ENCODE measurements at places on chromosomes 16 and 17.

DNA sequence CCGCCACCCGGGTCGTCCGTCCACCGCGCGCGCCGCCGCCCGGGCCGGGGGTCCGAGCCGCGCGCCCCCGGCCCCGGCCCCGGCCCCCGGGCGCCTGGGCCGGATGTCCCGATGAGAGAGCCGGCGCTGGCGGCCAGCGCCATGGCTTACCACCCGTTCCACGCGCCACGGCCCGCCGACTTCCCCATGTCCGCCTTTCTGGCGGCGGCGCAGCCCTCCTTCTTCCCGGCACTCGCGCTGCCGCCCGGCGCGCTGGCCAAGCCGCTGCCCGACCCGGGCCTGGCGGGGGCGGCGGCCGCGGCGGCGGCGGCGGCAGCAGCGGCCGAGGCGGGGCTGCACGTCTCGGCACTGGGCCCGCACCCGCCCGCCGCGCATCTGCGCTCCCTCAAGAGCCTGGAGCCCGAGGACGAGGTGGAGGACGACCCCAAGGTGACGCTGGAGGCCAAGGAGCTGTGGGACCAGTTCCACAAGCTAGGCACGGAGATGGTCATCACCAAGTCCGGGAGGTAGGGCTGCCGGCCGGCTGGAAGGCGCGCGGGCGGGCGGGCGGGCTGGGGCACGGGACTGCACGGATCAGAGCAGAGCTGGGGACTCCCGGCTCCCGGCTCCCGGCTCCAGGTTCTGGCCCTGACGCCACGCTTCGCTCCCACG is 548 bp downstream of the TBX2 start:
- peaks cover 86% of the 10 kb centered on the region for H3K27me3 ChIP-seq
- H3K27ac ChIP-seq: no peak overlapping the region
- H3K36me3 ChIP-seq: no peaks in the 10 kb centered on the region
- peak overlapping the region; percentile 10 for H3K4me3 ChIP-seq

DNA sequence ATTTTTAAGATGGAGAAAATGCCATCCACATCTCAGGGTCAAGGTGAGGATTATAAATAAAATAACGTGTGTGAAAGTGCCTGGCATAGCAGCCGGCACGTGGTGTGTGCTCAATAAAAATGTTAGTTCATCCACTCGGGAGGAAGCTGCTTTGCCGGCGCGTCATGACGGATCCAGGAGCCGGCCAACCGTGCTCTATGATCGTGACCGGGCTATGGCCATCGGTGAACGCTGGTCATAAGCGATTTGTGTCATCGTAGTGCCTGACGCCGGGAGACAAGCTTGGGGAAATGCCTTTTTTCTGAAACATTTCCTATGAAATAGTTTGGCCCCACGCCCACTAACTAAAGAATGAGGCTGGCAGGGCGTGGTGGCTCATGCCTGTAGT is 74.0 kb downstream of the CMC2 start:
- H3K27ac ChIP-seq: no peak overlapping the region
- no peaks in the 10 kb centered on the region for H3K36me3 ChIP-seq
- H3K4me3 ChIP-seq: no peak overlapping the region
- peaks cover 14% of the 10 kb centered on the region for H3K27me3 ChIP-seq
- peak; percentile 81 for DNase-seq
- H3K4me1 ChIP-seq: peaks cover 13% of the 10 kb centered on the region

- H3K4me3 ChIP-seq: no peak overlapping the region
- no peak overlapping the region for H3K27ac ChIP-seq
- peaks cover 4% of the 10 kb centered on the region for H3K4me1 ChIP-seq
Observed at GRCh38 chr17:40279402-40279801, 8.3 kb upstream of the CDC6 start.

DNA sequence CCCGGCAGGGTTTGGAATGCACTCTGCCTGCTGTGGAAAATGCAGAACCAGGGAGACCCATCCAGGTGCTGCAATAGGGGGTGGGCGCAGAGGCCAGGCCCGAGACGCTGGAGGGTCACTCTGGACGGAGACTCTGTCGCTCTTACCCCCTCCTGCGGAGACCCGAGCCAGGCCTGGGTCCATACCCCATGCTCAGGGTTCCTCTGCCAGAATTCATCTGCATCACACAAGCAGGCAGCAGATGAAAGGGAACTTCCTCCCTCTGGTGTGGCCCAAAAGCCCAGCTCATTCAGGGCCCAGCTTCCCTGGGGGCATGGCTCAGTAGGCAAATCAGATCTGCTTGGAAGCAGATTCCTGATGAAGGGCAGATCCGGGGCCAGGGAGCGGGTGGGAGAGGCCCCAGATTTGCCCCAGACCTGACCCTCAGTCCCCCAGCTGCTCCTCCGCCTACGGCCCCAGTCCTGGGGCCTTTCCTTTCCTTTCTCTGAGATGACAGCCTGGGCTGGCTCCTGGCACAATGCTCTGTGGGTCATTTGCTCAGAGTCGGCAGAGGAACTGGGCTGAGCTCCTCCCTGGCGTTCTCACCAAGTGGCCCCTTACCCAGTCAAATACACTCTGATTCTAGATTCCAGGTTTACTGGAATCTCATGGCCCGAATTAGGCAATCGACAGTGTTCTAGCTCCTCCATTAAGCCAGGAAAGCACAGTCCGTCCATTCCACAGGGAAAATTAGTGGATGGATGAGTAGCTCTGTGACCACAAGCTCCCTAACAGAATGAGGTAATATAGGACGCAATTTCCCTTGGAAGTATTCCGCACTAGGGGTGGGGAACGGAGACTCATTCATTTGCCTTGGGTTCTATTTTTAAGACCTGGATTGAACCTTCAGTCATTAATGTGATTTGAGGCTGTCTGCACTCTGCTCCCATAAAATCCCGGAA is 19.1 kb upstream of the RASD1 start:
- no peak overlapping the region for H3K27ac ChIP-seq
- DNase-seq: no peak
- H3K36me3 ChIP-seq: no peaks in the 10 kb centered on the region
- no peak overlapping the region for H3K4me3 ChIP-seq
- H3K4me1 ChIP-seq: peaks cover 3% of the 10 kb centered on the region

- DNase-seq: no peak
- H3K27ac ChIP-seq: no peak overlapping the region
- H3K4me3 ChIP-seq: no peak overlapping the region
- H3K27me3 ChIP-seq: no peaks in the 10 kb centered on the region
Observed at GRCh38 chr17:66364990-66365490, 62.6 kb downstream of the PRKCA start.

DNA sequence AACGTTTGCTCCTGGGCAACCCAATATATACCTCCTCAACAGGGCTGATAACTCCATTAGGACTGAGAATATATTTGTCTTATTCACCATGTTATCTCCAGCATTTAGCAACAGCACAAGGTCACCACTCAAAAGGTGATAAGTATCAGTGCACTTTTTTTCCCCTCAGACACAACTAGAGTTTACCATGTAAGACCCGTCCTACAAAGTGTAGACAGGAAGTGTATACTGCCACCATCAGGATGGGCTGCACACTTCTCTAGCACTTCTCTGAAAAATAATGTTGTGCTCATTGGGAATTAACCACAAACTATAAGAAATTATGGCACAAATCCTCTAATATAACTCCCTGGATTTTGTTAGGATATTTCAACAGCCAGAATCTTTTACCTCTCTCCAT is 5.7 kb upstream of the VAT1L start:
- no peaks in the 10 kb centered on the region for H3K36me3 ChIP-seq
- peaks cover 6% of the 10 kb centered on the region for H3K4me1 ChIP-seq

GRCh38 chr16:76265434-76266045 is 11.7 kb upstream of the CNTNAP4 start:
- no peaks in the 10 kb centered on the region for H3K27me3 ChIP-seq
- no peaks in the 10 kb centered on the region for H3K4me1 ChIP-seq
- peak; percentile 2 for DNase-seq

- H3K27me3 ChIP-seq: no peaks in the 10 kb centered on the region
- H3K4me1 ChIP-seq: no peaks in the 10 kb centered on the region
- no peak overlapping the region for H3K27ac ChIP-seq
- H3K36me3 ChIP-seq: peaks cover 4% of the 10 kb centered on the region
- no peak overlapping the region for H3K4me3 ChIP-seq
Observed at GRCh38 chr17:80812362-80813088, 179.1 kb upstream of the CHMP6 start.

DNA sequence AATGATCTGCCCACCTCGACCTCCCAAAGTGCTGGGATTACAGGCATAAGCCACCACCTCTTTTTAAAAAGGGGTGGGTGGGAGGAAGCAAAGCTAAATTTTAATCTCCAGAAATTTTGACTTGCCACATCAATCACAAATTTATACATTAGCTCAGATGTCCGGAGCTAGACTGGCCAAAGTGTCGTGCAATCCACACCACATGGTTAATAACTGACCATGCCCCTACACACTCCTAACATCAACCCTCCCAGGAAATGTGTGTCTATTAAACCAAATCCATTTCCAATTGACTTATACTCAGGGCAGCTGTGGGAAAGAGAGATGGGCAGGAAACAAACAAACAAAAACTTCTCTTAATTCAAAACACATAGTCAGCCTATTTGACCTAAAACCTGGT is 29.9 kb downstream of the SMURF2 start:
- no peak for DNase-seq
- no peak overlapping the region for H3K27ac ChIP-seq

GRCh38 chr17:32659419-32659842 is 172.6 kb downstream of the CDK5R1 start:
- H3K27me3 ChIP-seq: no peaks in the 10 kb centered on the region
- H3K4me1 ChIP-seq: peaks cover under 1% of the 10 kb centered on the region
- no peak overlapping the region for H3K4me3 ChIP-seq
- DNase-seq: peak; percentile 61

- H3K36me3 ChIP-seq: no peaks in the 10 kb centered on the region
- no peak overlapping the region for H3K27ac ChIP-seq
Observed at GRCh38 chr17:81419319-81419885, 24.1 kb downstream of the BAHCC1 start.

- H3K27ac ChIP-seq: no peak overlapping the region
- DNase-seq: peak; percentile 82
- H3K4me3 ChIP-seq: peak overlapping the region; percentile 53
- no peaks in the 10 kb centered on the region for H3K36me3 ChIP-seq
- H3K4me1 ChIP-seq: peaks cover 8% of the 10 kb centered on the region
Observed at GRCh38 chr17:39952680-39953470, 9.9 kb upstream of the GSDMA start.

GRCh38 chr17:72388765-72389473 is 268.1 kb downstream of the SOX9 start:
- H3K4me3 ChIP-seq: no peak overlapping the region
- H3K27ac ChIP-seq: no peak overlapping the region
- H3K4me1 ChIP-seq: peaks cover 2% of the 10 kb centered on the region
- DNase-seq: no peak
- H3K27me3 ChIP-seq: no peaks in the 10 kb centered on the region

DNA sequence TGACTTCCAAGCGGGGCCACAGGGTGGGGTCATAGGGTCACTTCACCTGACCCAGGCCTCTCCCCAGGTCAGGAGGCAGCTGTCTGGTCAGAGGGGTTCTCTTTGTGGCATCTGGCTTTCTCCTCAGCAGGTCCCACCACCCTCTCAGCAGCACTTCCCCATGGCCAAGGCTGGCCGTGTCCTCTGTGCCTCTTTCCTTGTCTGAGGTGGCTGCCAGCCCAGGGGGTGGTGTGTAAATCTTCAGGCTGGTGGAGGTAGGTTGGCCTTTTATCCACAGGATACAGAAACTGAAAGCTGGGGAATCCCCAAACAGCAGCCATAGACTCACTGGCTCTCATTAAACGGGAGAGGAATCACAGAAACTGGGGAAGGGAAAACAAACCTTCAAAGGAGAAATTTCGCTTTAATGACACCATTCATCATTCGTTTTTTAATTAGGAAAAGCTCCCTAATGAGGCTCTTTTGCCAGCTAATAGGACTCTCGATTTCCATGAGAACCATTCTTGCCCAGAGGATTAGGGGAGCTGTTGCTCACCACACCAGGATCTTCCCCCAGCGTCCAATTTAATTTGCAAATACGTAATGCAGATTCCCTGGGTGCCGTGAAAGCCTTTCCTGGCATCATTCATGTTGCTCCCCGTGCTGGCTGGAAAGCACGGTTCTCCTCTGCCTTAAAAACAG is 18.0 kb downstream of the C17orf75 start:
- DNase-seq: no peak
- no peak overlapping the region for H3K27ac ChIP-seq
- H3K4me3 ChIP-seq: no peak overlapping the region
- H3K36me3 ChIP-seq: no peaks in the 10 kb centered on the region
- H3K4me1 ChIP-seq: no peaks in the 10 kb centered on the region

GRCh38 chr17:65130832-65131231 is 6.3 kb upstream of the RGS9 start:
- no peaks in the 10 kb centered on the region for H3K27me3 ChIP-seq
- DNase-seq: no peak
- no peaks in the 10 kb centered on the region for H3K36me3 ChIP-seq
- no peak overlapping the region for H3K4me3 ChIP-seq

- H3K4me3 ChIP-seq: no peak overlapping the region
- H3K36me3 ChIP-seq: peaks cover 49% of the 10 kb centered on the region
- no peaks in the 10 kb centered on the region for H3K27me3 ChIP-seq
- no peak overlapping the region for H3K27ac ChIP-seq
- H3K4me1 ChIP-seq: peaks cover 65% of the 10 kb centered on the region
Observed at GRCh38 chr17:4592240-4593005, 8.1 kb downstream of the SMTNL2 start.

GRCh38 chr17:4334776-4335584 is 31.5 kb downstream of the UBE2G1 start:
- no peak for DNase-seq
- H3K36me3 ChIP-seq: no peaks in the 10 kb centered on the region
- H3K4me1 ChIP-seq: peaks cover 8% of the 10 kb centered on the region
- H3K27ac ChIP-seq: no peak overlapping the region
- no peaks in the 10 kb centered on the region for H3K27me3 ChIP-seq
- no peak overlapping the region for H3K4me3 ChIP-seq

All from trophoblast cell (in vitro differentiated cells and primary cell).